NCI-H2227 treated with DMSO at 0.1 percent for 48 hours (cell line): ENCODE measurements at places on chromosomes 6 and 20.

DNA sequence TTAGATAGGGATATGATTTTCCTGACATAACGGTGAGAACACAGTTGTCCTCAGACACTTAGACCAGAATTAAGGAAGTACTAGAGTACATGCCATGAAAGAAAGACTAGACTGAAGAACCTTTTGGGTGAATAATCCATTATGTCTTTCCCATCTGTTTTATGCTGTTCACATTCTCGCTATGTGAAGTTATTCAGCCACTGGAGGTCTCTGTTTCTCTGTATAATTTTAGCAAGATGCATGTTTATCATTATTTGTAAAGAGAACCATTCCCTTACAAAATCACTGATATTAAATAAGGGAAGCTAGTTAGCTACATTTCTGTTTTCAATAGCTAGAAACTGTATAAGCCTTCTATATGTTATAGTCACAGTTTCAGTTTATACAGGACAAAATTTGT lies 391.9 kb downstream of the CD109 start:
- no peak for DNase-seq

GRCh38 chr20:19934792-19935491 lies 82.2 kb upstream of the NAA20 start:
- DNase-seq: peak; percentile 36

DNA sequence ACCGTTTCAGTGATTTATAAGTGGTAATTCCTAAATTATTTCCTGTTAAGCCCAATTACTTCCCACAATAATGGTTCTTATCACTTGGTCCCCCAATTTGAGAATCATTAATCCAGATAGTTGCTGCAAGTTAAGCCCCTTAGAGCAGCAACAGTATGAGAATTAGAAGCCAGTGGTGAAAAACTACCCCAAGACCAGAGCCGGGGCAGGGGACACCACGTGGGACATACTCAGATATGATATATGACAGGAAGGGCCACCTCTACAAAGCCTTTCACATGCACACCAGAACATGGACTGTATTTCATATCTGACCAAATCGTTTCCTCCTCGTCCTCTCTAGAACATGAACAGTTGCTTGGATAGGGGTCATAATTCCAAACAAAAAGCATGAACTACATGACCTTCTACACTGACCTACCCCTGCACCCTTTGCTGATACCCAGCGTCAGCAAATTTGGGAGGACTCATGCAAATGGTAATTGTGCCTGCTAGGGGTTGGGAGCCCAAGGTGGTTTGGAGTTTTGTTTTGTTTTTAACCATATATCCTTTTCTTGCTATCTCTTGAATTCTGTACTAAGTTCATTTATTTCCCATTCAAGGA lies 3.9 kb downstream of the JAG1 start:
- DNase-seq: no peak

DNA sequence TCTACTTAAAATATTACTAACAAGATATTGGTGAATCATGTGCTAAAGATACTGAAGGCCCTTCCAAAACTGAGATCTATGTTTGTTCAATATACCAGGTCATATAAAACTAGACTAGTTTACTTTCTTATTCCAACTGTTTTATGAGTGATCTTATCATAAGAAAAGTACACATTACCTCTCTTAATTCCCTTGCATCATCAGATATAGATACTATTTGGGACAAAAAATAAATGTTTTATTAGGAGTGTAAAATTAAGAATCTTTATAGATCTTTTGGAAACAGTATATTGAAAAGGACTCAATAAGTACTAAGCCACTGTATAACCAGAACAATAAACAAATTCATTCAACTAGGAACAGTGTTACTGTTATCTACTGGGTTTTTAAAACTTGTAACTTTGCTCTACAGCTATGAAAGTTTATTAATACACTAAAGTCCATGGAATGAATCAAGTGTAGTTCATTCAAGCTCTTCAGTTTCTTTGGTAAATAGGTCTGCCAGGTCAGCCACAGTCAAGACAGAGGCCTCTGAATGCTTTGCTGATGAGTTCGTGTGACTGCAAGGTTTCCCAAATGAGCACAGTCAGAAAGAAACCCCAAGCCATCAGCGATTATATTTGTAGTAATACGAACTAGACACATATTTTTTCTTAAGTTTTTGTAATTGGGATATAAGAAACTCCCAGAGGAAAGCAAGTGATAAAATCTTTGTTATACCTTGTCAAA lies 71.8 kb upstream of the FBXO30 start:
- no peak for DNase-seq

- DNase-seq: peak; percentile 78
These were observed 56.9 kb upstream of the ARMH2 start for GRCh38 chr6:24855395-24856245.

DNA sequence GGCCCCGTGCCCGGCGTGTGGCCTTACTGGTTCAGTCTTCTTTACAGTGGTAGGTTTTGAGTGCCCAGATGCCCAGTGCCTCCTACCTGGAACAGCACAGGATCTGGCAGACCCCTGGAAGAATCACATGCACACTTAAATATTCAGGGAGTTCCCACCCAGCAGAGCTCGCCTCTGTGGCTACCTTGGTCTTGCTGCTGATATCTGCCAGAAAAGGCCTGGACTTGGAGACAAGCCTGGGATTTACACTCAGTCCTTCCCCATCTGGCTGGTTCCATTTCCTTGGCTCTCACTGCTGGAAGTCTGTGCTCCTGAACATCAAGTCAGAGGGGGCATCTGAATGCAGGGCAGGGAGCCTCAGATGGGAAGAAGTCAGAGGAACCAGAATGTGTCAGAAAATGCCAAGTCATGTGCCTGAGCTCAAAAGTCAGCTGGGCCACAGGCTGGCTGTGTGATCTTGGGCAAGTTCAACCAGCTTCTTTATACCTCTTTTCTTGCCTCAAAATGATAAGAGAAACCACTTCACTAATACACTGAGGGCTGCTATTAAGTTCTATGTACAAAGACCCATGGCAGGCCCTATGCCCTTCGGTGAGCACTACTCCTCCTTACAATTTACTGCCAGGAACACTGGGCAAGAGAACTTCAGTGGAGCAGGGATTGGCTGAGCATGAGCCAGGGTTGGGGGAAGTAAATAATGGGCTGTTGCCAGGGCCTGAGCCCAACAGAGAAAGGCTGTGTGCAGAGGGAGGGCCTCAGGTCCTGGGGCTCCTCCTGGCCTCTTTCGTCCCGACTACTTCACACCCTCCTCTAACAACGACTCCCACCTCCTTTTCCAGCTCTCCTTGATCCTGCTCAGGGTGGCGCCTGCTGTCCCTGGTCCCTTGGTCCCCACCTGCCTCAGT lies 158.1 kb upstream of the PROKR2 start:
- no peak for DNase-seq

DNA sequence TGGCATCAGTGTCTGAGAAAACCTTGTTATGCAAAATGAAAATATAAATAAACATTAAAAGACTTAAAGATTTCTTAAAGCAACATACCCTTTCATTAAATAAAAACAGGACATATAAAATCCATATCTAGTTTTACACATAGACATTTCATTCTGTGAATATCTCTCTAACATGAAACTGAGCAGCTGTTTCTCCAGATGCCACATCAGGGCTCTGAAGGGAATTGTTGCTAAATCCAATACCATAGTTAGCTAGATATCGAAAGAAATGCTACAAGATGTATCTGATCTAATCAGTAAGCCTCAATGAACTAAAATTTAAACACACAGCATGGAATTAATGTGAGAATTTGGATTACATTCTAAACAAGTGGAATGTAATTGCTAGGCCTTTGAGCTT lies 74.5 kb downstream of the SAMD5 start:
- DNase-seq: no peak

DNA sequence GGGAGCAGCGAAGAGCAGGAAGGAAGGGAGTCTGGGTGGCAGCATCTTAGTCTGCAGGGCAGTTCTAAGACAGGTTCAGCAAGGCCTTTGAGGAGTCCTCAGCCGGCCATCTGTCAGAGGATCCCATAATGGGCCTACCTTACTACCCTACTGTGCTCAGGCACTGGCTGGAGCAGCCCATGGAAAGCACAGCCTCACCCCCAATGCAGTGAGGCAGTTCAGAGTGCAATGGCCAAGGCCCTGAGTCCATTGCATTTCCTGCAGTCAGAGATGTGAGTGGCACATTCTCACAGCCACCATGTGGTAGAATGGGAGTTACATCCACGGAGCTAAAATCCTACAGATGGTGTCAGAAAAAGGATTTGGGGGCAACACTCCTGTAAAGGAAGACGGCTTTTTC lies 19.4 kb upstream of the OVOL2 start:
- no peak for DNase-seq

DNA sequence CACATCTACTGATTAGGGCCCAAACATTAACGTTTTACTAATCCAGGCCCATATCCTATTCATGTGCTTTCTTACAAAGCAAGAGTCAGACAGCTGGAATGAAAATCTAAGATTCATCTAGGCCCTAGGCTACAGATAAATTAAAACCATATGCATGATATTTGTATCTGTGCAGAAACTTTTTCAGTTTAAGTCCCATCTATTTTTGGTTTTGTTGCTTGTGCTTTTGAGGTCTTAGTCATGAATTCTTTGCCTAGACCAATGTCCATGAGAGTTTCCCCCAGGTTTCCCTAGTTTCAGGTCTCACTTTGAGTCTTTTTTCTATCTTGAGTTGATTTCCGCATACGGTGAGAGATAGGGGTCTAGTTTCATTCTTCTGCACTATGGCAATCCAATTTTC lies 20.2 kb downstream of the ADNP start:
- no peak for DNase-seq

DNA sequence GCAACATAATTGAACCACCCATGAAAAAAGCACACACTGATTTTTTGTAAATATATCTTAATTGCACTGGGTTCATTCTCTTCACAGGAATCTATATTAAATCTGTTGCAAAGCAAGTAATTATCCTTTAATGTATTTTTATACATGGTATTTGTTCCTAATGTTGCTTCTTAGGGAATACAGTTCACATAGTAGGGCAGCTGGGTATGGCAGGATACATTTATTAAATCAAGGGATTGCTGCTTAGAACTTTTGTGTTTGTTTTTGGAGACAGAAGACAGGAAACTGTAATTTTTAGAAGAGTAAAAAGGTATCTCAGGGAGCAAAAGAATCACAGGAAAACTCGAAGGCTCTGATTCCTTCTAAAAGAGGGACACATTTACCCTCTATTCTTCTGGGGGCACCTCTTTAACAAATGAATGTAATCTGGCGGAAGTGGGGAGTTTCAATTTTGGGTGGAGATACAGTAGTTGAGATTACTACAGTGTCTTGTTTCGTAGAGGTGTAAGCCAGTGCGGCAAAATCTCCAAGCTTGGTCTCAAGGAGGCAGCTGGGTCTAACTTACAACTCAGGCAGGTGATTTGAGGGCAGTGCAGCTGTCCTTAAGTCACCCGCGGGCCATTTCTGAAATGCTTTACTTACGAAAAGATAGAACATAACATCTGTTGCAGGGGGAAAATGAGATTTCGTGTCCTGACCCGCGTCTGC lies 812 bp upstream of the SMIM13 start:
- DNase-seq: no peak
